ENCODE measurements at places on chromosomes 1 and 21. TPM values are rescaled to one million over a fixed set of nuclear protein-coding genes. Genes with fewer than 3 reads are reported as not detected.

Gene SH2D1B
- total RNA-seq = 0.15 TPM

Gene LCE6A
- total RNA-seq = not detected

Gene NBPF20
- total RNA-seq = 3.6 TPM

Gene KCNA2
- total RNA-seq = 0.01 TPM

Gene HCRTR1
- total RNA-seq = not detected

Data from A549 treated with CpdA at 1 μM for 4 hours (cell line).